ENCODE measurements at places on chromosomes 12 and 14. TPM values are rescaled to one million over a fixed set of nuclear protein-coding genes. Genes with fewer than 3 reads are reported as not detected.
A peak's percentile ranks its signal among the peaks of the same experiment; 100 is the strongest.

GRCh38 chr12:53694756-53695151 lies 18.9 kb upstream of the ATP5MC2 start:
- DNase-seq: no peak

SLC6A15 gene
- 0.21 TPM for total RNA-seq

PTMS gene
- 322 TPM for total RNA-seq

DNA sequence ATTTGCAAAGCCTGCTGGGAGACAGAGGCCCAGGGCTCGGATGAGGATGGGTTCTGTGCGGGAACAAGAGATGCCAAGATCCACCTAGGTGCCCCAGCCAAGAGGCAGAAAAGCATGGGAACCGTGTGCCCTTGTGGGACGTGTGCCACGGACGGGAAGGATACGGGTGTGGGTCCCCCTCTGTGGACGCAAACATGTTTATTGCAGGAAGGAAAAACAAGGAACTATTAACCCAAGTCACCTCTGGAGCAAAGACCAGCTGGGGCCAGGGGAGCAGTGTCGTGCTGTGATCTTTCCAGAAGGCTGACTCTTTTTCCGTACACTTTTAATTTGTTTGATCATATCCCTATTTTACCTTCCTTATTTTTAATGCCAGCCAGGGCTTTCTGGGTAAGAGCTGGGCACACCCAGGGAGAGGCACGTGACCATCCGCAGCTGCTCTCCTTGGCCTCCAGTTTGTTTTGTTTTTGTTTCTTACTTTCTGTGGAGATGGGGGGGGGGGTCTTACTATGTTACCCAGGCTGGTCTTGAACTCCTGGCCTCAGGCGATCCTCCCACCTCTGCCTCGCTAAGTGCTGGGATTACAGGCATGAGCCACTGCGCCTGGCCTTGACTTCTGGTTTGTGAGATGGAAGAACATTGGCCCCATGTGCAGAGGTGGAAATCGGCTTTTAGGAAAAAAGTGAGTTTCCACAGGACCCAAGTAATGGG lies 20.7 kb downstream of the SCARB1 start:
- no peak for DNase-seq

DNA sequence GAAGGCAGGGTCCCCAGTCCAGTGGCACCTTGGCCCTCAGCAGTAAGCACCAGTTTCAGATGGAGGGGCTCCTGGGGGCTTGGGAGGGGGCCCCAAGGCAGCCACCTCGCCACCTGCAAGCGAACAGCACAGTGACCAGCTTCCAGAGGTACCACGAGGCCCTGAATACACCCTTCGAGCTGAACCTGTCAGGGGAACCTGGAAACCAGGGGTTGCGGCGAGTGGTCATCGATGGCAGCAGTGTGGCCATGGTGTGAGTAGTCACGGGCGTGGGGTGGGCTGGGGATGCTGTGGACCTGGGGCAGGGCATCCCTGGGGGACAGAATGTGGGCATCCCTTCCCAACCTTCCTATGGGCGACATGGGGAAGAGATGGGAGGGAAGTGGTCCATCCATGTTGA lies 11.2 kb downstream of the NYNRIN start:
- DNase-seq: no peak

- no peak for DNase-seq
Observed at GRCh38 chr12:18723752-18724151, 14.1 kb downstream of the PLCZ1 start.

SCYL2 gene
- total RNA-seq: 49.0 TPM

GRCh38 chr12:22925623-22926022 lies 300.7 kb downstream of the ETNK1 start:
- DNase-seq: no peak

PRIMA1 gene
- total RNA-seq: 0.47 TPM

DNA sequence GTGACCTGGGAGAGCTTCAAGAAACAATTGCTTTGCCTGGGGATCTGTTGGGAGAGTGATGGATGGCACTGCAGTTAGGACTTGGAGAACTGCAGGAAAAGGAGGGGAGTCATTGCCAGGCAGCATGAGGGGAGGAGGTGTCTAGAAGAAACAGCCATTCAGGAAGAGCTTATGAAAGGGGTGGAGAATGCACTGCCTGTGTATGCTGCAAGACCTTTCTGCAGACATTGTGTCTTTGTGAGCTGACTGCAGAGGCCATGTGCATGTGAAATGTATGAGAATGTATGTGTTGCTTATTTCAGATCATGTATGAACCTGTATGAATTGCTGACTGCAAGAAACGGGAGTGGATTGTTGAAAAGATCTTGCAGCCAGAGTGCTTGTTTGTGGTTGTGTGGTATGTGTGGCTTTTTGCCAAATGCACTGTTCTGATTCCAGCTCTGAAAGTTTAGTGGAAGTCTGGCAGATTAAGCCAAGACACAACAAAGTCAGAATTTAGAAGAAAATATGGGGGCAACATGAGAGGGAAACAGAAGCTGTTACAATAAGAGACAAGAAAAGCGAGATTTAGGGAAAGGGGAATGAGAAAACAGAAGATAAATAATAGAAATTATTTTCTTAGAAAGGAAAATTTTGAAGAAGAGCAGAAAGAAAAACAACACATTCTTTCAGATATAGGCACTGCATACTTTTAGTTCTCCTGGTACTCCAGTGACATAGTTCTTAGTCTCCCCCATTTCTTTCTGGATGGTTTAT lies 9.8 kb upstream of the RIMKLB start:
- peak; percentile 81 for DNase-seq

SRGAP1 gene
- total RNA-seq: 15.6 TPM

CFAP54 gene
- total RNA-seq: 3.2 TPM

TAS2R50 gene
- total RNA-seq: 1.0 TPM

DNA sequence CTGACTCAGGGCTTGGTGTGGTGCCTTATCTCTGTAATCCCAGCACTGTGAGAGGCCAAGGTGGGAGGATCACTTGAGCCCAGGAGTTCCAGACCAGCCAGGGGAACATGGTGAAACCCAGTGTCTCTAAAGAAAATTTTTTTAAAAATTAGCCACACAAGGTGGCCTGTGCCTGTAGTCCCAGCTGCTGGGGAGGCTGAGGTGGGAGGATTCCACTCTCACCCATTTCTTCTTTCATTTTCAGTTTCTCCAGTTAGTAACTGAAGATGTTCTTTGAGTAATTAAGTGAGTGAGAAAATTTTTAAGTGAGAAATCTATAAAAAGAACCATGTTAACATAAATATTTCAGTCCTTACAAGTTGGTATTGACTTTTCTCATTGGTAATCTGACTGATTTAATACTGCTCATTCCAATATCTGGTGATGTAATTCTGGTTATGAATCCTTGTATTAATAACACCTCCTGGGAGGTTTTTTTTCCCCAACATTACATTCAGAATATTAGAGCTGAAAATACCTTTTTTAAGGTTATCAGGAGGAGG lies 6.1 kb downstream of the METTL3 start:
- no peak for DNase-seq

- DNase-seq: no peak
Observed at GRCh38 chr14:47120645-47121044, 469.1 kb upstream of the RPL10L start.

DNA sequence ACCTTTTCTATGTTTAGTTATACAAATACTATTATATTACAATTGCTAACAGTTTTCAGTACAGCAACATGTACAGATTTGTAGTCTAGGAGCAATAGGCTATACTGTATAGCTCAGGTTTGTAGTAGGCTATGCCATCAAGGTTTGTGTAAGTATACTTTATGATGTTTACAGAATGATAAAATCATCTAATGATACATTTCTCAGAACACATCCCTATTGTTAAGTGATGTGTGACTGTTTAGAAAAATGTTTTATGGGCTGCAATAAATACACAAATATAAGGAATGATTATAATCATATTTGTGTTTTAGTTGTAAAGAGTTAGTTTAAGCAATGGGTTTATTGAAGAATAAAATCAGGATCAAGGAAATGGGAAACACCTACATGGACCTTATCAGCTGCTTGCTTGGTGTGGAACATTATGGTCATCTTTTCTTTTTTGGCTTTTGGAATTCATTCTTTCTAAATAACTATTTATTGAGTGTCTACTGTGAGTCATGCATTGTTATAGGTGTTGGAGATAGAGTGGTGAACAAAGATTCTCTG lies 24.5 kb upstream of the FBXO33 start:
- no peak for DNase-seq

- no peak for DNase-seq
Observed at GRCh38 chr12:64616201-64616600, 5.9 kb downstream of the RASSF3 start.

- no peak for DNase-seq
Observed at GRCh38 chr14:58666737-58667136, 29.0 kb downstream of the DACT1 start.

SOAT2 gene
- total RNA-seq: not detected

- no peak for DNase-seq
Observed at GRCh38 chr14:60773558-60773957, 39.0 kb downstream of the MNAT1 start.

PAH gene
- total RNA-seq: not detected
